ENCODE measurements at places on chromosomes 5 and 9. TPM values are rescaled to one million over a fixed set of nuclear protein-coding genes. Genes with fewer than 3 reads are reported as not detected.

- peak; percentile 91 for DNase-seq
Observed at GRCh38 chr5:55226027-55226933, 835 bp downstream of the MCIDAS start.

DNA sequence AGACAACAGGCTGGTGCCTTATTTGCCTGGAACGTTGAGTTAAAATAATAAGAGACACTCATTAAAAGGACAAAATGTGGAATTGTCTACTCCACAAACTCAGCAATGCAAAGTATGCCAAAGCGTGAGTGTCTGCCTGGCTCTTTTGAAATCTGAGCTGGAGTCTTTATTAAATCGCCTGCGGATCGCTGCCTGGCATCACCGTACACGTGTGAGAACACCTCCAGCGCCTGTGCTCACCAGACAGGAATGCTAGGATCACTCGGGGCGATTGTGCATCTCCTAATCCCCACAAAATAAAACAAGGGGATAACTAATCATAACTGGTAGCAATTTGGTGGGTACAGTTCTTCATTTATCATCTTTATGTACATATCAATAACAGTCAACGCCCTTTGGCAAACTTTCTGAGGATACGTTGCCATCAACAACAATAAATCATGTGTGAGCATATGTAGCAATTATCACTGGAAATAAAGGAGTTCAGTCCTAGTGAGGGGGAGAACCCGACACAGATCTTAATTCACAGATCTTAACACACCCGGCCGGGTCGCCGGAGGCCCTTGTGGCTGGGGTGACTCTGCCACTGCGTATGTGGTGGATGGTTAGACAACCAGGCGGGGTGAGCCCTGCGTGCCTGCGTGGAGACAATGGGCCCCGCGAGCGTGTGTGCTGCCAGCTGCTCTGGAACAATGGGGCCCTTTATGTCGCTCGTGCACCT lies 284.9 kb upstream of the IRX1 start:
- peak; percentile 35 for DNase-seq

- DNase-seq, result no peak
Observed at GRCh38 chr5:16913187-16914107, 22.6 kb downstream of the MYO10 start.

GRCh38 chr5:133006653-133007052 lies 19.7 kb downstream of the ZCCHC10 start:
- DNase-seq, result no peak

DNA sequence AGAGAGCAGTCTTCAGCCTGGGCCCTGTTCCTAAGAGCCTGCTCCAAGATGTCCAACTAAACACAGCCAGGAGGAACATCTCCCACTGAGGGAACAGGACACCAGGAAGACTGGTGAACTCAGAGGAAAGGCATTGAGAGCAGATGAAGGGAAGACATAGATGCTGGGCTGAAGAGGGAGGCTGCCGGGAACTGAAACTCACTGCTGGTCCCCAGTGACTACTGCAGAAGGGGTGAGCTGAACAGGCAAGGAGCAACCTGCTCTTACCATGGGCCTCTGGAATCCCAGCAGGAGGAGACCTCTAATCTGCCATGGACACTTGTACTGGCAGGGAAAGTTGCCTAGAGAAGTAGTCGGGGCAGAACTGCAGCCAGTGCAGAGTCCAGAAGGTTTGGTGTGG lies 95.7 kb downstream of the TRPM3 start:
- DNase-seq, result no peak

DNA sequence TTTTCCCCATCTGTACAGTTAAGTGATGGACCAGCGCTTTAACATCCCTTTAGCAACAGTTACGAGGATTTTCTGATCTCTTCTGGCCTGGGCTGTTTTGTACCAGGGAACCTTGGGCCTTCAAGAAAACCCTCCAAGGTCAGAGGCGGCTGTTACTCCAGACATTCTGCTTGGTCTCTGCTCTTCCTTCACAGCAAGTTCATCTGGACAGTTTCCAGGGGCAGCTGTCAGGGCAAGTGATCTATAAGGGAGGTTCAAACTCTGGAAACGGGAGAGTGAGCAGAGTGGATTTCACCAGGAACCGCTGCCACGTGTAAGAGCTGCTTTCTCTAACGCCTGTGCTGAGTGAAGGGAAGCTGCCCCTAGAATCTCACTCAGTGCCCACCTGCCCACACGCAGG lies 36.7 kb downstream of the ZNF618 start:
- DNase-seq, result no peak

DNA sequence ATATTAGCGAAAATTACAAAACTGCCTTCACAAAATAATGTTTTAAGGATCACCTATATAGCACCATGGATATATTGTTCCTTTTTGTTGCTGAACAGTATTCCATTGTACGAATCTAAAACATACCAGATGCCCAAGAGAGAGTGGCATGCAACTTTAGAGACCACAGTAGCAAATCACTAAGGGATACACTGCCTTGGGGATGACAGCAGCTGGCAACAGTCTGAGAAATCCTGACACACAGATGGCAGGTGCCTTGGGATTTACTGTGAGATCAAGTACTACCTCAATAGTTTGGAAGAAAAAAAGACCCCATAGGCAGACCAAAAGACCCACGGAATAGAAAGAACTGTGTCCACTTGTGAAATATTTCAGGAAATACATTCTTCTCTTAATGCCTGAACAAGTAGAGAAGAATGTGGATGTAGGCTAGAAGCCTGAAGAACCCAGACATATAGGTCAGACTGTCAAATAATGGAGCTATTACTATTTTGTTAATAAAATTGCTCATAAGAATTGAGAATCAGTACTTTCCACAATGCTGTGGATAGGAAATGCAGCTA lies 53.4 kb downstream of the PLPP1 start:
- DNase-seq, result no peak

DNA sequence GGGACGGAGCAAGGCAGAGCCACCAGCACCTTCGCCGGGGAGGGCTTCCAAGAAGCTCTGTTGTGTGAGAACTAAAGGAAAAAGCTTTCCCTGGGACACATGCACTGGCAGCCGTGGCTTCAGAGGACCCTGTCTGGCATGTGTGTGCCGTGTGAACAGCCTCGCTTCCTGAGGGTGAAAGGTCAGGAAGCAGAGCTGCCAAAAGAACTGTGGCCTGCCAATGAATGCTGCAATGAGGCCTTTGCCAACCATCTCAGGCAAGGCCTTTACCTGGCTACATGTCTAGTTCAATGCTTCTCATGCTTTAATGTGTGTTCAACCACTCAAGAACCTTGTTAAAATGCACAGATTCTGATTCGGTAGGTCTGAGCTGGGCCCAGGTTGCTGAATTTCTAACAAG lies 53.5 kb downstream of the NIPSNAP3B start:
- no peak for DNase-seq

DNA sequence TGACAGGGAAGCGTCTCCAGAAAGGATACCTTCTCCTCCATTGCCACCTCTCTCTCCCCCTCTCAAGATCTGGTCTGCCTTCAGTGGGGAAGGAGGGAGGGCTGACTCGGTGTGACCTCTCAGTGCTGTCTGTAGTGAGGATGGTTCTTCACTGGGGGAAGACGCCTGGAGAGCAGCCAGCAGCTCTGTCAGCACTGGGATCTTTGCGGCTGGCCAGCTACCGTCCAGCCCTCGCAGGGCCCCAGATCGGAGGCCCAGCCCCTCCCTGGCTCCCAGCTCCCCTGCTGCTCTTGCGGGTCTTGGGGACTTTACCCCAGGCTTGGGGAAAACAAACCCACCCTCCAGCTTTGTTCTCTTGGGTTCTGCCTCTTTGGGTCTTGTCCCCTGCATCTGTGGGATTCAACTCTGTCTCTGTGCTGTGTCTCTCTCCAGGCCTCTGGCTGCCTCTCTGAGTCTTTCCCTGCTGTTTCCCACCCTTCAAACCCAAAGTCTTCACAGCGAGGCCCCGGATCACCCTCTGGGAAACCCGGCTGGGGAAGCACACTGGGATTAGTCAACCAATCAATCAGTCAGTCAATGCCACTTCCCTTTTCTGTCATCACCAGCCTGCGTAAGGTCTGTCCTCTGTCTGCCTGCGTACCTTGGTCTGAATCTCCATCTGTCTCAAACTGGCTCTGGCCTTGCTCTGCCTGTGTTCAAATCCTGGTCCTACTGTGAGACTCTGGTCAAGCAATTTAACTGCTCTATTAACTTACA lies 23.0 kb downstream of the FGF18 start:
- no peak for DNase-seq

DNA sequence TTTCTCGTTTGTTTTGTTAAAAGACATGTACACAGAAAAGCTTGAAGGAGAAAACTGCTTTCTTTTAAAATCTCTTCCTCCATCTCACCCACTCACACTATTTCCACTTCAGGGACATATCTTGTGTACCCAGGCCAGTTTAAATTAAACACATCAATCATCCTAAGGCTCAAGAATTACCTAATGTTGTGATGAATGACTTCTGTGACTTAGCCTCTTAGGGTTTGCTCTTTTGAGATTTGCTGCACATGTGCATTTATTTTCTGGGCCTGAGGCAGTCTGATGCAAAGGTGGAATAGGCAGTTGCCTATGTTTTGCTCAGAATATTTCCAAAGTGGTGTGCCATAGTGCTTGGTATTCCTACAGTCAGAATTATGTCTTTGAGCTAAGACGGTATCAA lies 439.9 kb upstream of the CHD1 start:
- no peak for DNase-seq

GRCh38 chr5:95102687-95103086 lies 182.2 kb downstream of the MCTP1 start:
- no peak for DNase-seq

GRCh38 chr5:16544607-16545374 lies 72.0 kb downstream of the RETREG1 start:
- DNase-seq, result no peak

DNA sequence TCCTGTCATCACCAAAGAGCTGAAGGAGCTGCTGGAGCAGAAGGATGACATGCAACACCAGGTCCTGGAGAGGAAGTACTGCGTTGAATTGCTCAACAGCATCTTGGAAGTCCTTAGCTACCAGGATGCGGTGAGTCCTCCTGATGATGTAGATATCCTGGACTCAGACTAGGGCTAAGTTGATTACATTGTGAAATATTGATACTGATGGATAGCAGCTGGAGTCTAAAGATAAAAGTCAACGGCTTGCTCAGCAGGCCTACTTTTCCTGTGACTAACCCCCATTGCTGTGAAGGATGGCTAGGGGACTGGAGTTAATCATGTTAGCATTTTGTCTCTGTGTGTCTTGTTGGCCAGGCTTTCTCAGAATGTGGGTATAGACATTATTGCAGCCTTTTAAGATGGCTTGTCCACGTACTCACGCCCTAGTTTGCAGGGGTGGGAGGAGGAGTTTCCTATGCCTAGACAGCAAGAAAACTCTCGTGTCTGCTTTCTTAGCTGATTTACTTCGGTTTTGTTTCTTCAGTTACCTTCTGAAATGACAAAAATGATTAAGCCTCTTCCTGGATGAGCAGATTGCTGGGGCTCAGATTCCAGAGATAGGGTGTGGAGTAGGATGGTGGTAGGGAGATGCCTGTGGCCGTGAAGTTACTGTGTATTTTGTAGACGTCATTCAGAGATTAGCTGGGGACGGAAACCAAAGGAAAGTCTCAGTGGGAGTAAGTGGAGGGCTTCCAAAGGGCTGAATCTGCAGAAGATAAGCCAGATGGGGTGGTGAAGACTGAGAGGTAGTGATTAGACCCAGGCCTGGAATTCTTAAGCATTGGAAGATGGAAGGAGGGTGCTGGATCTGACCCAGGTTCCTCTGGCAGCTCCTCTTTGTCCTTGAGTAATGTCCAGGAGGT lies 166.3 kb downstream of the DOCK2 start:
- no peak for DNase-seq

DNA sequence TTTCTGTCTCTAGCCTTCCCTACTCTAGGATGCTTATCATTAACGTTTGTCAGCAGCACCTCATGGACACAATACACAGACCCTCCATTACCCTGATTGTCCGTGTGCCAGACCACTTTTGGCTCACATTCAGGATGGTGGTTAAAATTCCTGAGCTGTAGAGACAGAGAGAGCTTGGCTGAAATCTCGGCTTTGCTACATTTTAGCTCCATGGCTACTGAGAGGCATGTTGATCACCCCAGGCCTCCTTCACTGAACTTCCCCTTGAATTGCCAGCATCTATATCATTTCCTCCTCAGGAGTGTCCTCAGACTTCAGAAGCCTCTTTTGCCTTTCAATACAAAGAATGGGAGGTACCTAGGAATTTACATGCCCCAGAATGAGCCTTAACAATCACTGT lies 104.7 kb upstream of the ISL1 start:
- DNase-seq, result no peak

DNA sequence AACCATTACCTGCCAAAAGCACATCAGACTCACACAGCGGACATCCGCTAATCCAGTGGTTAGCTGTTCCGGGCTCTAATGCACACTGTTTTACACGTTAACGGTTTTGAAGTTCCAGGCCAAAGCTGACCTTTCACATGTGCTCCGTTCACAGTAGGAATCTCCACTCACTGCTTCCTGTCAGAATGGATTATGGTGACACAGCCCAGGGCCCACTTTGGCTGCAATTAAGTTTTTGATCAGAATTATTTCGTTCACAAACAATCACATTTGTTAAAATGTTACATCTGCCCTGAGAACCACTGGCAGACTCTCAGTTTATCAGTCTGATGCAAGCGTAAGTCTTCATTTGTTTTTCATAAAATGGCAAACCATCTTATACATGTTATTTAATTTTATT lies 30.2 kb upstream of the CATSPER3 start:
- DNase-seq, result peak; percentile 32

DNA sequence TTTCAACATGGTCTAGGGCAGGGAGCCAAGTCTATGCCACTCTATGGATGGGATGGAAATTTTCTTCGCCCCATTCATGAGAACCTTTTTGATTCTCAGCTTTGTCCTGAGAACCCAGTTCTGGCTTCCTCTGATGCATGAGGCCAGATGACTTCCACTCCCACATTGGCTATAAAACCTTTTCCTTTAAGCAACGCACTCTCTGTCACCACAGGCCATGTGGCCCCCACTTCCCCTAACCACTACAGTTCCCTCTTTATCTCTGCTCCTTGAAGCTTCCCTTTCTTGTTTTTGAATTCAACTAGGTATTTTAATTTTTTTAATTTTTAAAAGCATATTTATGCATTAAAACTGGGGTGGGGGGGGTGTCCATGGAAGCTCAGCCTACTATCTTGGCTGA lies 401.3 kb downstream of the ENC1 start:
- no peak for DNase-seq

- peak; percentile 81 for DNase-seq
Observed at GRCh38 chr5:118791926-118792734, 196.2 kb downstream of the DTWD2 start.

DNA sequence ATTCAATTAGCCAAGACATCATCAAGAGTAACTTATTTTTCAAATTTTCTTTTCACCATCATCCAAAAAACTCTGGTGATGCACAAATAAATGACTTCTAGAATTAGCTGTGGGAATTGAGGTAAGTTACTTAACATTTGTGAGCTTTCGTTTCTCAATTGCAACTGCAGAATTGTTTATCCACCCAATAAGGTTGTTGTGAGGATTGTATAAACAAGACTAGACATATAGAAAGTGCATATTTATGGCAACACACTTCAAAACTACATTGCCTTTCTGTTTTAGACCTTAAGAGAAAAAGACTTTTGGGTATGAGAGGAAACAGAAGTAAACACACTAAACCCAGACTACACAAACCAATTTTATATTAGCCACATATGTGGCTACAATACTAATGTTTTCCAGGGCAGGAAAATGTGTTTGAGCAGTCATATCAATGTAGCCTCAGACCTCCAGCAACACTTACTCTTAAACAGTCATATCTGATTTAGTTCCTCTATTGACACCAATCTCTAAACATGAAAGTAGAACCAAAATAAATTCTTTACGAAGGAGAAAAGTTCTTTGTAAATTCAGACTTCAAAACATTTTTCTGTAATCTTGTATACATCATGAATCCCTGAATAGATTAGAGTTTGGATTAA lies 488.0 kb upstream of the CYLC2 start:
- no peak for DNase-seq

Gene ANKRD34B
- total RNA-seq, result 0.77 TPM

Gene SLC34A3
- not detected for total RNA-seq

Gene SLC4A9
- not detected for total RNA-seq

Gene PROP1
- total RNA-seq, result not detected

Data from neural progenitor cell (in vitro differentiated cells).